ENCODE measurements at places on chromosomes 5 and 9.

DNA sequence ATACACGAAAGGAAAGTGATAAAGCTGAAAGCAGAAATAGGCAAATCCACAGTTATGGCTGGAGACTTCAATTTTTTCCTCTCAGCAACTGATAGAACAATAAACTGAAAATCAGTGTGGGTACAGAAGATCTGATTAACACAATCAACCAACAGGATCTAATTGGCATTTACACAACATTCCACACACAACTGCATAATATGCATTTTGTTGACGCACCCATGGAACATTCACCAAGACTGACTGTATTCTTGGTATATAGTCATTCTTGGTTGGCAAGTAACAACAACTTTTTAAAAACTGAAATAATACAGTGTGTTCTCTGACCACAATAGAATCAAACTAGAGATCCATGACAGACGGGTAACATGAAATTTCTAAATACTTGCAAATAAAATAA is 218.7 kb upstream of the S1PR3 start:
- DNase-seq: no peak

DNA sequence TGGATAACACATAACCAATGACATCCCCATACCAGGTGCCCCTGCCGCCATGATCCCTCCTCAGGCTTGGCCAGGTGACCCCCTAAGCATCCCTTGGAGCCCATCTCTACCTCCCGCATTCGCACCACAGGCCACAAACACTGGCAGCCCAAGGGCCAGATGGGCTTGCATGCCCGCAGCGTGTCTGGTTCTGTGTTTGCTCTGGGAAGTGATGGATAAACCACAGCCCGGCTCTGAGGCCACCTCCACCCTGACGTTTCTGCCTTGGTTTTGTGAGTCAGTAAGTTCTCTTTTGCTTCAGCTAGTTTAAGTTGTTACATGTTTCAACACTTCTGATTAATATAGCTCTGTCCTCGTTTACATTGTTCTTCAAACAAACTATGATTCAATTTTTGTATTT is 172.4 kb upstream of the PHYKPL start:
- DNase-seq: no peak

- no peak for DNase-seq
Observed at GRCh38 chr9:36665921-36666431, 93.3 kb downstream of the MELK start.

- no peak for DNase-seq
Observed at GRCh38 chr5:16539169-16539666, 73.6 kb upstream of the ZNF622 start.

DNA sequence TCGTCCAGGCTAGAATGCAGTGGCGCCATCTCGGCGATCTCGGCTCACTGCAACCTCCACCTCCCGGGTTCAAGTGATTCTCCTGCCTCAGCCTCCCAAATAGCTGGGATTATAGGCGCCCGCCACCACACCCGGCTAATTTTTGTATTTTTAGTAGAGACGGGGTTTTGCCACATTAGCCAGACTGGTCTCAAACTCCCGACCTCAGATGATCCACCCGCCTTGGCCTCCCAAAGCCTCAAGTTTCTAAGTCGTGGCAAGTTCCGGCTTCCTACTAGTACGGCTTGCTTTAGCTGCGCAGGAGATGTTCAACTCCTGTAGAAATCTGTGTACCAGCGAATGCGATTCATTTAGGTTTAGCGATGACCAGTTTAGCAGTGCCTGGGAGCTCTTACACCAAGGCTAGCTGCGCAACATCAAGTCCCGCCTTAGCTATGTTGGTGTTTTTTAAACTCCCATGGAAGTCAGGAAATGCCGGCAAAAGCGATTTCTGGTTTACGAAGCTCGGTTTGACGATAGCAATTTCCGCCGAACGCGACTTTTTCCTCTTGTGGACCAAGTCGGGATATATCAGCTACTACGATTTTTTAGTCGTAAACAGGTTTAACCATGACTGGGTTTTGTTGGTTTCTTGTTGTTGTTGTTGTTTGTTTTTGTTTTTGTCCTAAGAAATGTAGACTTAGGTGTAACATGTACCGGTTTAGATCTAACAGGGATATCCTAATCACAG is 46.4 kb downstream of the ANXA2R start:
- DNase-seq: no peak

- DNase-seq: no peak
Observed at GRCh38 chr5:55900068-55900467, 48.9 kb downstream of the IL31RA start.

DNA sequence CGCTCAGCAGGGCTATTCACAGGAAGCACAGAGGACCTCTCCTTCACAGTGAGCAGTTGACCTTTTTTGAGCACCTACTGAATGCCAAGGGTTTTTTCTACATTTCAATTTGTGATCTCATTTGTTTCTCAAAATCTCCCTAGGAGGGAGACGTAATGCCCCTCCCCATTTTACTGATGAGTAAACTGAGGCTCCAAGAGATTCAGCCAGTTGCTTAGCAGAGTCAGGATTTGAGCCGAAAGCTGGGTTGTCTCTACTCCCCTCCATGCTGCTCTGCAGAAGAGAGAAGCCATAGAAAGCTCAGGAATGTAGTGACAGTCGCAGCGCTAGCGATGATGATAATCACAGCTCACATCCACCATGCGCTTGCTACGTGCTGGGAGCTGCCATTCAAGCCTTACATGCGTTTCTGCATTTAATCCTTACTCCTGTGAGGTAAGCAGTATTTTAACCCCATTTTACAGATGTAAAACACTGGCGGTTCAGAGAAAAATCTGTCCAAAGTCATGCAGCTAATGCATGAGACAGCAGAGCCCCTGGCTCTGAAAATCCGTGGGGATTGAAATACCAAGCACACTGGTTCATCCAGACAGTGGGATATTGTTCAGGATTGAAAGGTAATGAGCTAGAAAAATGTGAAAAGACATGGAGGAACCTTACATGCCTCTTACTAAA is 33.8 kb downstream of the ERGIC1 start:
- DNase-seq: no peak

DNA sequence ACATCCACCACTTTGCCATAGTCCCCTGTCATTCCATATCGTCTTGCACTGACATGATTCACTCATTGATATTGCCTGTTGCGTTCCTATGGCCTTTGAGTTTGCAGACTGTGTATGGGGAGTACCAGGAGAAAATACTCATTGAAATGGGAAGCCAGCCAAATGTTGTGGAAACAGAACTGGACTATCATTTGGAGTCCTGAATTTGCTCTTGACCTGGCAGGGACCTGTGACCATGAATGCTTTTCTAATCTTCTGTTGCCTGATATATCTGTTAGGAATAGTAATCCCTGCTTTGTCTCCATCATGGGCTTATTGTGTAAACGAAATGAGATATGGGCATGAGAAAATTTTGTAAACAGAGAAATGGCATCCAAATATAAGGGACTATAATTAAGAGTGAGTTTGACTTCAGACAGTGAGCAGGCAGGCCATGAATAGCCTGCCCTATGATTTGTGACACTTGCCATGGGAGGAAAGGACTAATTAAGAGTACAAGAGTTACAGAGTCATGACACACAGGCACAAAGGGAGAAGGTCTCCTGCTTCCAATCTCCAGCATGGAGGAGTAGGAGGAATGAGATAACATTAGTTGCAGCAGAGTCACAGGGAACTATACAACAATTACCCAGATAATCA is 572.9 kb upstream of the SGCD start:
- DNase-seq: no peak

GRCh38 chr9:135815830-135816650 is 91.3 kb downstream of the CAMSAP1 start:
- no peak for DNase-seq
